ENCODE measurements at places on chromosomes 3 and 15. TPM values are rescaled to one million over a fixed set of nuclear protein-coding genes. Genes with fewer than 3 reads are reported as not detected.

DNA sequence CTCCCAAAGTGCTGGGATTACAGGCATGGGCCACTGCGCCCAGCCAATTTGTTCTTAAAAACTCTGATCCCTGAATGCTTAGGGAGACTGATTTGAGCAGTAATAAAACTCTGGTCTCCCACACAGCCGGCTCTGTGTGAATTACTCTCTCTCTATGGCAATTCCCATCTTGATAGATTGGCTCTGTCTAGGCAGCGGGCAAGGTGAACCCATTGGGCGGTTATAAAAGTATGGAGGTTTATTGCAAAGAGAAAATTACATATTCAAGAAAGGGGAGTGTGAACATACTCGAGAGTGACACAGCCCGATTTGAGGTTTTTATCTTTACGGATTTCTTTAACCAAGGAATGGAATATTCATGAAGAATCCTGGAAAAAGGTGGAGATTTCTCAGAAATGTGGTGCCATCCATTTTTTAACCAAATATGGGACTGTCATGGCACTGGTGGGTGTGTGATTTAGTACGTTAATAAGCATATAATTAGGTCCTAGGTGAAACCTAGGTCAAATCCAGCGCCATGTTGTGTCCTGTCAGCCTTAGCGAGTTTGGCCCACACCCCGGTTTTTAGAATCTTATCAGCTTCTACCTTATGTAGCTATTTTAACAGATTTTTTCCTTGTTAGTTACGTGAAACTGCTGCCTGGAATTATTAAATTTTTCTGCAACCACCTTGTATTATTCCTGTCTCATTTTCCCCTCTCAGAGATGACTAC lies 7.2 kb upstream of the GMPS start:
- H3K27me3 ChIP-seq: no peaks in the 10 kb centered on the region
- H3K4me1 ChIP-seq: no peaks in the 10 kb centered on the region
- no peak overlapping the region for H3K4me3 ChIP-seq
- H3K27ac ChIP-seq: no peak overlapping the region
- no peak for DNase-seq
- H3K36me3 ChIP-seq: no peaks in the 10 kb centered on the region

DNA sequence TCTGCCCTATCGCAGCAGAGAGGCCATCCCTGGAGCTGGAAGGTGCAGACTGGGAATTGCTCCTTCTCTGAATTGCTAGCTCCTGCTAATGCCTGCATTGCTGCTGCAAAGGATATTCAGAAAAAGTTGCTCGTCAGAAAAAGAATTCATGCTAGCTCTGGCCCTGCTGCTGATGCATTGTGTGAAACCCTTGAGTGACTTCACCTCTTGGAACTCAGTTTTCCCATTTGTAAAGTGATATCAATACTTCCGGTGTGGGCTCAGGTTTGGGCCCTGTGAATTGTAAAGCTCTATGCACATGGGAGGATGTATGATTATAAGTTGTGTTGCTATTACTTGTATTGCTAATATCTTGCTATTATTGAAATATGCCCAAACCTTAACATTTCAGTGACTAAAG lies 11.4 kb downstream of the SQOR start:
- no peaks in the 10 kb centered on the region for H3K36me3 ChIP-seq
- no peaks in the 10 kb centered on the region for H3K27me3 ChIP-seq
- DNase-seq: peak; percentile 55
- peaks cover 23% of the 10 kb centered on the region for H3K4me1 ChIP-seq

DNA sequence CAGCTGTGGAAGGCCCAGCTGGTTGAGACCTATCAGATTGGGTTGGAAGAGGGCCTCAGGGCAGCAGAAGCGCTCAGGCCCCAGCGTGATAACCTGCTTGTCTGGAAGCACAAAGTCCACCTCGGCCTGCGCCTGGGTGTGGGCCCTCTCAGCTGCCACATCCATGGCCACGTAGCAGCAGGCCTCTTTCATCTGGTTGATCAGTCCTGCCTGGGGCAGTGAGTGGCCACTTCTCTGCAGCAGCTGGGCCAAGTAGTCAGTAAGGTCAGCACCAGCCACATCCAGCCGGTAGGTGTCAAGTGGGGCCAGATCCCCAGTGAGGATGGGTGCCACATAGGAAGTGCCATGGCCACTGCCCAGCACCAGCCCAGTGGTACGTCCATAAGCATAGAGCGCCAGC lies 3.9 kb upstream of the CAMKV start:
- H3K27me3 ChIP-seq: peaks cover 27% of the 10 kb centered on the region
- no peak for DNase-seq
- no peak overlapping the region for H3K4me3 ChIP-seq
- no peak overlapping the region for H3K27ac ChIP-seq
- H3K4me1 ChIP-seq: no peaks in the 10 kb centered on the region
- no peaks in the 10 kb centered on the region for H3K36me3 ChIP-seq

Gene FBXL22
- 0.87 TPM for polyA plus RNA-seq

DNA sequence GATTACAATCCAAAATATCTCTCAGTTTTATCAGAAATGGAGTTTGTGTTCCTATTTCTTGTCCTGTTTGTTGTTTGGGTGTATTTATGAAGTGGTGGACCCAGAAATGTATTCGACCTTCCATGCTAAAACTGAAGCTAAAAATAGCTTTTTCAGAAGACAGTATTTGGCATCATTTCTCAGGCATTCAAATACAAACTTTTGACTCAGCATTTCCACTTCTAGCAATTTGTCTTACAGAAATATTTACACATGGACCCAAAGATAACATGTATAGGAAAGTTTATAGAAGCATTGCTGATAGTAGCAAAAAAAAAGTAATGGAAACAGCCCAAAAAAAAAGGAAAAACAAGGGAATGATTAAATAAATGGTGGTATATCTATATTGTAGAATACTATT lies 156.3 kb downstream of the HCN4 start:
- H3K27me3 ChIP-seq: no peaks in the 10 kb centered on the region
- no peaks in the 10 kb centered on the region for H3K36me3 ChIP-seq
- no peak overlapping the region for H3K27ac ChIP-seq

GRCh38 chr3:102529452-102529851 lies 94.6 kb downstream of the ZPLD1 start:
- H3K27me3 ChIP-seq: no peaks in the 10 kb centered on the region
- H3K36me3 ChIP-seq: no peaks in the 10 kb centered on the region
- peak; percentile 44 for DNase-seq
- no peak overlapping the region for H3K27ac ChIP-seq

DNA sequence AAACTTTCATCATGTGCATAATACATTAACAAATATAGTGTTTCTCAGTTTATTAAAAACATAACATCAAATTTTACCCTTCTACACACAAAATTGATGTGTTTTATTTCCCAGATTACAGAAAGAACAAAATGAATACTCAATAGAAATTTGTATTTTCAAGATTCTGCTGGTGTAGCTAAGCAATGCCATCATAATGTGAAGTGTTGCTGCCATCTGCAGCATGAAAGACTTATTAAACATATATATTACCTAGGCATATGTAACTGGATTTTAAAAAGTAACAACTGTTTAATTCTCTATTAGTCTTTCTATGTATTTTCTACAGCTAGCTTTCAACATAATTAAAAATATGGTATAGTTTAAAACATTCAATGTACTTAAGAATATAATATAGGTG lies 27.5 kb downstream of the PLSCR5 start:
- peak; percentile 86 for DNase-seq
- H3K36me3 ChIP-seq: no peaks in the 10 kb centered on the region
- no peaks in the 10 kb centered on the region for H3K27me3 ChIP-seq
- H3K4me3 ChIP-seq: no peak overlapping the region

Gene PPARG
- 37.2 TPM for polyA plus RNA-seq

GRCh38 chr3:13867732-13868131 lies 12.1 kb downstream of the WNT7A start:
- H3K36me3 ChIP-seq: no peaks in the 10 kb centered on the region
- no peak for DNase-seq
- no peak overlapping the region for H3K27ac ChIP-seq
- H3K4me3 ChIP-seq: no peak overlapping the region

DNA sequence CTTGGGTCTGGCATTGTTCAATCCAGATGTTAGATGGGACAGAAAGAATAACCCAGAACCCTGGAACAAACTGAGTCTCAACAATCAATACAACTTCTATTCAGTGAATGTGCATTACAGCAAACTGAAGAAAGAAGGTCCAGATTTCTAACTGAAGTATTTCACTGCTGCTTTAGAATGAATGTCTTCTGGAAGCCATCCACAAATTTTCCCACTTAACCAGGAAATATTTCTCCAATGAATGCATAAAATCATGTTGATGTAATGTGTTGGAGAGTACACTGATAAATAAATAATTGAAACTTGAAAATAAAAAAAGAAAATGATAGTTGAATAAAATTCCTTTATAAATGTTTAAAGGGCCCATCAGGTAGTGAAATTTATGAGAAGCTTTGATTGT lies 658.6 kb downstream of the ZBBX start:
- no peaks in the 10 kb centered on the region for H3K27me3 ChIP-seq
- H3K4me1 ChIP-seq: no peaks in the 10 kb centered on the region
- H3K4me3 ChIP-seq: no peak overlapping the region

DNA sequence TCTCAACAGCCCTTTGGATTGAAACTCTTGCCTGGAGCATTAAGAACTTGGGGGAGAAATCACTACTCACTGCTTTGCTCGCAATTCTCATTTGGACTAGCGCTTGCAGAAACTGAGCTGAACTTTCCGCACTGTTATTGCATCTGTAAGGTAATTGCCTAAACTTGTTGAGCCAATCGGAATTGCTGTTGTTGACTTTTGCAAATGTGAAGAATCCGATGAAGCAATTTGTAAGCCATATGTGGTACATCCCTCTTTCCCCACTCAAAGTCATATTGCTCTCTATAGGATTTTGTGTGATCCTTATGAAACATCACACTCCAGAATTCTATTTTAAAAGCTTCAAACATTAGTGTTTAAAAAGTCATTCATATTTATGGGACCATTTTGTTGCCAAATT lies 191.7 kb upstream of the GBE1 start:
- H3K36me3 ChIP-seq: no peaks in the 10 kb centered on the region
- H3K4me3 ChIP-seq: no peak overlapping the region
- no peak for DNase-seq
- H3K27ac ChIP-seq: no peak overlapping the region
- no peaks in the 10 kb centered on the region for H3K4me1 ChIP-seq

DNA sequence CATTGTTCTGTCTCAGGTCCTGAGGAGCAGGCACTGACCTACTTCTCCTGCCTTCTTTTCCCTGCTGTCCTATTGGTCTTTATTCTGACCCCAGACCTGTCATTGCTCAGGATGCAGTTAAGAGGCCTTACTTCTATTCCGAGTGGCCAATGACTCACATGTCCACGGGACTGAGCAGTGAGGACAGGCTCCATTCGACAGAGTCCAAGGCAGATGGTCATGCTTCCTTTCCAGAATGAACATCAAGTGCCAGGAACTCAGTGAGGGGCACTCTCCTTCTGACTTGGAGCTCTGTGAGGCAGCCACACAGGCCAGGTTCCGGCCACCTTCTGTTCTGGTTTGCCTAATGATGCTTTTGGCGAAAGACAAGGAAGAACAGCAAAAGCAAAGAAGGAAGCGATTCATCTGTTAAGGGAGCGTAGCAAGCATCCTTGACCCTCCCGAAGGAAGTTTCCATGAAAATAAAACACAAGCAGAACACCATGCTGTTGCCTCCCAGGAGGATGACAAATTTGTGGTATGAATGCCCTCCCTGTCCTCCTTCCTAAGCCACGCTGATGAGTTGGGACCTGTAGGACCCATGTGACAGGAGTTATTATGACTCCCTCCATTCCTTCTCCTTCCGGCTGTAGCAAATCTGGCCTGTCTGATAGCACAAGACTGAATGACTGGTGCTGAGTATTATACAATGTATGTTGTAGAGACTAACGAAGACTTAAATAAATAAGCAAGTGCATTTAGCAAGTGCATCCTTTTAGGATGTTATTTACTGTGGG lies 14.4 kb upstream of the TPRG1 start:
- H3K4me3 ChIP-seq: no peak overlapping the region
- H3K36me3 ChIP-seq: no peaks in the 10 kb centered on the region
- no peak overlapping the region for H3K27ac ChIP-seq
- no peak for DNase-seq
- H3K27me3 ChIP-seq: peaks cover 2% of the 10 kb centered on the region

DNA sequence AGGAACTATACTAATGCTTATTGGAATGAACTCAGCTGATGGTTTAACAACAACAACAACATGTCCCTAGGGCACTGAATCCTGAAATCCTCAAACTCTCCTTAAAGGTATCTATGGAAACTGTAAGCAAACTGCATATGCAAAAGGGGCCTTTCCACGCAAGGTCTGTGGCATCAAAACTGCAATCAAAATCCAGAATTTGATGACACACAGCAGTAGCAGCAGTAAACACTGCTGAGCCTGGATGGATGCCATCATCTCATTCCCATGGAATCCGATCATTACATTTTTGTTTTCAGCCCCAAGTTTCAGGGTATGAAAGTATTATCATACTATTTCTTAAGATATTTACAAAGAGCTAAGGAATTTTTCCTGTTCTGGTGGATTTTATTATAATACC lies 399.7 kb downstream of the VPS13C start:
- no peak overlapping the region for H3K4me3 ChIP-seq
- DNase-seq: peak; percentile 9
- no peaks in the 10 kb centered on the region for H3K4me1 ChIP-seq

- H3K4me1 ChIP-seq: no peaks in the 10 kb centered on the region
- H3K27ac ChIP-seq: no peak overlapping the region
- no peak overlapping the region for H3K4me3 ChIP-seq
- peak; percentile 13 for DNase-seq
- H3K36me3 ChIP-seq: no peaks in the 10 kb centered on the region
Observed at GRCh38 chr3:54120657-54121413, 1.5 kb upstream of the CACNA2D3 start.

Gene SLC9C1
- not detected for polyA plus RNA-seq

DNA sequence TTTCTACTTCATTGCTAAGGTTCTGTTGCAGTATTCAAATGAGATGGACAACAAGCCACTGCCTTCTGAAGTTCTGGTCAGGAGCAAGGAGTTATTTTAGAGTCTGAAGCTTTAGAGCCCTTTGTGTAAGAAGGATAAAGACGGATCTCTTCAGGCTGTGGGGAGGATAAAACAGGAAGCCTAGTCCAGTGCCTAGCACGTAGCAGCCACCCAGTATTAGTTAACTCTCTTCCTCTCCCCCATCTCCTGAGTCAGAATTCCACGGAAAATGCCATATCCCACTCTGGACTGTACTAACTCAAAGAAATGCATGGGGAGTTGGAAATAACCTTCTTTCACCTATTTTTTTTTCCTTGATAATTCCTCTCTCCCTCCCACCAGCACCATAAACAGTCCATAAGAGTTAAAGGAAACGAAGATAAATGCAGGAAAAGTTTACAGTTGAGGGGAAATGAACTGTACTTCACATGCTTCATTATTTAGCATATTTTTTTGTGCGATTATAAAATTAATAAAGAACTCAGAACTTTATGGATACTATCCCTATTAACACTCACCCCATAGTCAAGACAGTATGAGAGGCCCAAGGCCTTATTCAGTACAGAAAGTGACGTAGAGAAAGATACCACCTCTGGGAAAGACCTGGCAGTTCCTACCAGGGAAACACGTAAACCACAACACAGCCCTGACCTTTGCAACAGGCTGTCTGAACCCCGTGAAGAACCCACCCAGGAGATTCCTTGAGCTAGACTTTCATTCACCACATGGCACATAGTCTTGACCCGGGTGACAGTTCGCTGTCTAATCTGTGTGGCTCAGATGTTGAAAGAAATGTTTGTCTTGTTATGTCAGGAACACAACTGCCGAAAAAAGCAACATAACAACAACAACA lies 9.2 kb downstream of the IGF2BP2 start:
- no peak overlapping the region for H3K4me3 ChIP-seq
- H3K27me3 ChIP-seq: no peaks in the 10 kb centered on the region
- peak; percentile 57 for DNase-seq
- no peak overlapping the region for H3K27ac ChIP-seq

Data from fibroblast of lung (primary cell).